Anterior cingulate cortex (tissue), 58 donors: ENCODE measurements at places on chromosomes 13 and 19.

- DNase-seq: no peak
Measured at GRCh38 chr13:84139561-84140158, 257.4 kb upstream of the SLITRK1 start.

GRCh38 chr13:19587635-19588300 is 26.4 kb upstream of the TPTE2 start:
- DNase-seq: peak; percentile 16

DNA sequence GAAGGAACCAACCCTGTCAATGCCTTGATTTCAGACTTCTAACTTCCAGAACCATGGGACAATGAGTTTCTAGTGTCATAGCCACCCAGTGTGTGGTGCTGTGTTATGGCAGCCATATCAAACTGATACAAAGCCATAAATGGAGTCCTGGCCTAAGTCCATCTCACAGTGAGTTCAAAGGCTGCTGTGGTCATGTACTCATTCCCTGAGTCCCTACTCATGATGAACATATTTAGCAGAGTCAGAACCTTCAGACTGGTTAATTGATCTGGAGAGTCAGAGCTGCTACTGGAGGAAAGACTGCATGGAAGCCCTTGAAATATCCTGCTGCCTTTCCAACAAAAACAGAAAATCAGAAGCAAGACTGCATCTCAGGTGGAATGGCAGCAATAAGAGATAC is 39.2 kb upstream of the CSNK1A1L start:
- DNase-seq: no peak

GRCh38 chr13:98301721-98302120 is 124.7 kb upstream of the RNF113B start:
- no peak for DNase-seq

DNA sequence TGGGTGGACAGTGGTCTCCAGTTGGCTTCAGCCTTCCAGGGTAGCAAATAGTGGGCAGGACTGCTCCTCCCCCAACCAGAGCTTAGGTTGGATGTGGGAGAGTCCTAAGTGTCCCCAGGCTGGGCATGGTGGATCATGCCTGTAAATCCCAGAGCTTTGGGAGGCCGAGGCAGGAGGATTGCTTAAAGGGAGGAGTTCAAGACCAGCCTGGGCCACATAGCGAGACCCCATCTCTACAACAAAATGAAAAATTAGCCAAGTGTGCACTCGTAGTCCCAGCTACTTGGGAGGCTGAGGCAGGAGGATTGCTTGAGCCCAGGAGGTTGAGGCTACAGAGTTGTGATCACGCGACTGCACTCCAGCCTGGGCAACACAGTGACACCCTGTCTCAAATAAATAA is 7.4 kb downstream of the RRAS start:
- no peak for DNase-seq

- DNase-seq: peak; percentile 73
Measured at GRCh38 chr13:99971576-99972189, at the start of gene ZIC5. ZIC5 (minus strand) TSS chr13:99971767; CDS start chr13:99971603, 164 bp downstream.

GRCh38 chr19:47423203-47423882 is 4.0 kb upstream of the MEIS3 start:
- no peak for DNase-seq

- no peak for DNase-seq
Measured at GRCh38 chr13:100547791-100548201, 40.8 kb downstream of the GGACT start.

DNA sequence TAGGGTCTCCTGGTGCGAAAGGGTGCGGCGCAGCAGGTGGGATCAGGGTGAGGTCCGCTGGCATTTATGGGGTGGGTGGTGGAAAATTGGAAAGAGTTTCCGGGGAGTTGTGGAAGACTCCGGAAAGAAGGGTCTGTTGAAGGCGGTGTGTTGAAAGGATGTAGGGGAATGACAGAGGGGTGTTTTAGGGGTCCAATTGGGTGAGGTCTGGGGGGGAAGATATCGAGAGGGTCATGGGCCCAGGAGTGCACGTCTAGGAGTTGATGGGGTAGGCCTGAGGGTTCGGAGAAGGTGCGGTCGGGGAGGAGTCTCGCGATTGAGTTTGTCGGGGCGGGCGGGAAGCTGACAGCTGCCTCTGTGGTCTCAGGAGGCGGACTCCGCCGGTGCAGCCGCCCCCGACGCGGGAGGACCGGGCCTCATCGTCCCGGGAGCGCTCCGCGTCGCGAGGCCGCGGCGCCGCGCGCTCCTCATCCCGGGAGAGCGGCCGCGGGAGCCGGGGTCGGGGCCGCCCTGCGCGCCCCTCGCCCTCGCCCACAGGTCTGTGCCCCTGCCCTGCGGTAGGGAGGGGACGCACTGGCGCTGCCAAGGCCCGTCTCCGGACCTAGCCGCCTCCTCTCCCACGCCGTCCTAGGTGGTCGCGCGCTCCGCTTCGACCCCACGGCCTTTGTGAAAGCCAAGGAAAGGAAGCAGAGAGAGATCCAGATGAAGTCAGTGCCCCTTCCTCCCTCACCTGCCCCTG is 7.0 kb downstream of the PGLYRP1 start:
- DNase-seq: no peak

- no peak for DNase-seq
Measured at GRCh38 chr19:2484178-2484937, 8.4 kb downstream of the GADD45B start.

- DNase-seq: no peak
Measured at GRCh38 chr19:10422846-10423245, 2.5 kb downstream of the PDE4A start.

GRCh38 chr19:35715981-35716800 is 1.6 kb upstream of the KMT2B start:
- DNase-seq: peak; percentile 68
